Stimulated activated CD8-positive, alpha-beta memory T cell treated with anti-CD3 and anti-CD28 coated beads, Interleukin-2, amount 100 ng/mL, for 1 hour (primary cell): ENCODE measurements at places on chromosomes 13 and 19.

DNA sequence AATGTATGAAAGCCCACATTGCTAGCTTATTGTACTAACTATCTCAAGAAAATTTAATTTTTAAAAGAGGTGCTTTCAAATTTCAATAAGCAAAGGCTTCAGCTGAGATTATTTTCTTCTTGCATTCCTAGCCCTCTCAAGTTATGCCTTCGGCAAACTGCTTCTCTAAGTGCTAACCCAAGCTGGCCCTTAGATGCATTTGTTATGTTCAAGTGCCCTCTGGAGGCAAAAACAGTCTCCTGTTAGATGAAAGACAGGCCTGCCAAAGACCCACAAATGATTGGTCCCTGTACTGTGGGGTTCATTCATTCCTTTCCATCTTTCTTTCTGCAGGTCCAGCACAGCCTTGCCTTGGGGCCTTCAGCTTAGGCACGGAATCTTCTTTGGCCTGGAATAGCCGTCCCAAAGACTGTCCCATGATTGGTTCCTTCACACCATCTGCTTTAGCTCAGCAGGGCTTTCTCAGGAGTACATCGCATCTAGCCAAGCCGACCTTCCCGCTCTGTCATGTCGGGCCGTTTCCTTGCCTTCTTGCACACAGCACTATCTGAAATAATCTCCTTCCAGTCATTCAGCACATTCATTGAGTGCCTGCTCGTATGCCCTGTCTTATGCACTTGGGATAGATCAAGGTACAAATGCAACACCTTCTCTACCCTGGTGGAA, 26.4 kb upstream of the TPTE2 start:
- DNase-seq = no peak

DNA sequence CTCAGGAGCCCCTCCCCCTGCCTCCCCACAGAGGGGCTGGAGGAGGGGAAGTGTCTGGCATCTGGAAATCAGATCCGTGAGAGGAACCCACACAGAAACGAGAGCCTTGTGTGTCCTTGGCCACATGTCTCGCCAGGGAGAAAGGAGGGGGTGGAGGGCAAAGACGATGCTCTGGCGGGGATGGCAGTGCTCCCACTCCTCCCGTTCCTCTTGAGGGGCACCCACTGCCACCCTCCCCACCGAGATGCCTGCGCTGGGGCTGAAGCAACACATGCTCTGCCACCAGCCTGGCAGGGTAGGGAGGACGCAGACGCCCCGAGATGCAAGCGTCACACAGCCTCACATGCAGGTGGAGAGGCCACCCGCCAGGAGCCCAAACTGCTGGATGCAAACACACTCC, 2.8 kb downstream of the ADGRL1 start:
- DNase-seq = no peak

DNA sequence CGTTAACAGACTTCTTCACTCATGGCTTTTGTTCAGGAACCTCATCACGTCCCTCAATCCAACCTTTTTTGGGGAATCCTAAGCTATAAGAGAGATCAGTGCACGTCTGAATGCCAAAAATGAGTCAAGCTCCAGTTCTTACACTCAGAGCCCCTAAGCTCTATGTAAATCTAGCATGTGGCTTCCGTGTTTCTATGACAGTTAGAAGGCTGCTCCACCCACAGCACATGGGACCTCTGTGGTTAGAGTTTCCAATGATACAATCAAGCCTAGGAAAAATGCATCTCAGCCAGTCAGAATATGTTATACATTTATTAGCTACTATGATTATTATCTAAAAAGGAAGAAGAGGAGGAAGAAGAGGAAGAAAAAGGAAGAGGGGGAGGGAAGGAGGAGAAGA, 135.9 kb downstream of the ENOX1 start:
- no peak for DNase-seq

DNA sequence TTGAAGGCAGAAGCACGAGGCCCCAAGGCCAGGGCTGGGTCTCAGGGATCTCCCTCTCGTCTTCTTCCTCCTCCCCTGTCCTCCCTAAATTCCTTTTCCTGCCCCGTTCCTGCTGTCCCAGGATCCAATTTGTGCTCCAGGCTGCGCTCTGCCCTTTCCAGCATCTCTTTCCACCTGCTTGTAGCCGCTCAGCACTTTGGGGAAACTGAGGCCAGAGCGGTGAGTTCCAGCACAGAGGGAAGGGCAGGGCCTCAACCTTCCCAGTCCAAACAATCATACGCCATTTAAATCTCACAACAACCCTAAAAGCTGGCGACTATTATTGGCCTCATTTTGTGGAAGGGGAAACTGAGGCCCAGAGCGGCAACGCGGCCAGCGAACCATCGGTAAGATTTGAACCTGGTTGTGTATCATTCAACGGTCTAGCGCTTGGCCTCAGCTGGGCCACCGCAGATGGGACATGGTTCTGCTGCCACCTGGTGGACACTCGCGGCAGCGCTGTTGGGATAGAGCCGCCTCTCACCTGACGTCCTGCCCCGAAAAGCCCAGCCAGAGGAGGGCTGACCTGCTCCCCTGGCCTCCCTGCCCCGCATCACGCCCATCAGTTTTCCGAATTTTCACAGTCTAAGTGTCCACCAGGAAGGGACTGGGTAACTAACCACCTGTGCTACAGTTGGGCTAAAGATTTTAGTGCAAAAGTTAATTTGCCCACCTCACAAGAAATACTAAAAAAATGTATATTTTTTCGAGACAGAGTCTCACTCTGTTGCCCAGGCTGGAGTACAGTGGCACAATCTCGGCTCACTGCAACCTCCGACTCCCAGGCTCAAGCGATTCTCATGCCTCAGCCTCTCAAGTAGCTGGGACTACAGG, 4.2 kb upstream of the RPL18A start:
- DNase-seq = peak; percentile 83

- DNase-seq = no peak
Measured at GRCh38 chr19:14113762-14114414, 3.7 kb downstream of the PRKACA start.

DNA sequence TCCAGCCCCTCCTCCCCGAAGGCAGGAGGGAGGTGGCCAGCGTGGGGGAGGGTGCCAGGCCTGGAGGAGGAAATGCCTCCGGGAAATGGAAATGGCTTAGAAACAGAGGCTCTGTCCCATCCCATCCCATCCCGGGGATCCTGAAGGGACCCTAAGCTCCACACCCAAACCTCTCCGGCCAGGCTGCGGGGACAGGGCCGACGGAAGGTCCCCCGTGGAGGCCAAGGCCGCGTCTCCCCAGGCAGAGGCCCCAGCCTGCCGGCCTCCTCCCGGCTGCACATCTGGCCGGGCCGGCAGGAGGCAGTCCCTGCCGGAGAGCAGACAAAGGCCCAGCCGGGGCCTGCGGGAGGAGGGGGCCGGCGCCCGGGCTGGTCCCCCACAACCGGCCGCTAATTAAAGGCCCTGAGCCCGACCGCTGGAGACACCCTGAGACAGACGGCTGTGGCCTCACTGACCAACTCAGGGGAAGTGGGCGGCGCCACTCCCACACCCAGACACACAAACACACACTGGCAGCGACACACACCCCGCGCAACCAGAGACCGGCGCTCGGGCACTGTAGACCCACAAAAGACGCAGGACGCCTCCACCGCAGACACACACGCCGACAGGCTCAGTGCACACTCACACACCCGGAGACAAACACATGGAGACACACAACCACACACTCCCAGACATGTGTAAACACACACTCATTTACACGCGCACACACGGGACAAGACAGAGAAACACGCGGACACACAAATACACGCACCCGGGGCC, 1.1 kb downstream of the ADAMTS10 start:
- no peak for DNase-seq

- DNase-seq = no peak
Measured at GRCh38 chr13:27638521-27638920, 16.8 kb downstream of the POLR1D start.

- no peak for DNase-seq
Measured at GRCh38 chr13:113744197-113745000, 14.6 kb upstream of the TMEM255B start.
